NCI-H2081 treated with DMSO at 0.1 percent for 48 hours (cell line): ENCODE measurements at places on chromosomes 1 and 21.

DNA sequence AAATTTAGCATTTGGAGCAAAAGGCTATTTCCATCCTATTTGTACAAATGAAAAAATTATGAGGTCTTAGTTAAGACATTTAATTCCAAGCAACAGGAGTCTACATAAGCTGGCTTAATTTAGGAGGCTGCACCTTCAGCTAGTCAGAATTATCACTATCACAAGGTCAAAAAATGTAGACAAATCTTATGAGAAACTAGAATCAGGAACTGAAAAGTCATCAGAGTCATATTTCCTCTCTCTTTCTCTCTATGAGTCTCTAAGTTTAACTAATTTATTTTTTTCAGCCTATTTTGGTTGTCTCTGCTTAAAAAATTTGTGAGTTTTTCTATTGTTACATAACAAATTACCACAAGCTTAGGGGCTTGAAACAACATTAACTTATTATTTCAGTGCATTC, 807.1 kb upstream of the PRMT6 start:
- DNase-seq = no peak

DNA sequence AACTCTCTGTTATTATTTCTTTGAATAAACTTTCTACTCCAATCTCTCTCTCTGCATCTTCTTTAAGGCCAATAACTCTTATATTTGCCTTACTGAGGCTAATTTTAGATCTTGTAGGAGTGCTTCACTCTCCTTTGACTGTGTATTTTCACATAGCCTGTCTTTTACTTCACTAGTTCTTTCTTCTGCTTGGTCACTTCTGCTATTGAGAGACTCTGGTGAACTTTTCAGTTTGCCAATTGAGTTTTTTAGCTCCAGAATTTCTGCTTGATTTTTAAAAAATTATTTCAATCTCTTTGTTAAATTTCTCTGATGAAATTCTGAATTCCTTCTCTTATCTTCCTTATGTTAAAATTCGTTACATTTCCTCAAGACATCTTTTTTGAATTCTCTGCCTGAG, 18.2 kb downstream of the GPR88 start:
- DNase-seq = no peak

- DNase-seq = no peak
These were observed 3.6 kb upstream of the VSIG8 start for GRCh38 chr1:159866066-159866465.

- DNase-seq = no peak
These were observed 167.5 kb downstream of the CLIC6 start for GRCh38 chr21:34836103-34836932.

- no peak for DNase-seq
These were observed 8.0 kb downstream of the TMPRSS2 start for GRCh38 chr21:41499920-41500319.

GRCh38 chr1:207455183-207455754, 1.1 kb downstream of the CR2 start:
- DNase-seq = no peak

DNA sequence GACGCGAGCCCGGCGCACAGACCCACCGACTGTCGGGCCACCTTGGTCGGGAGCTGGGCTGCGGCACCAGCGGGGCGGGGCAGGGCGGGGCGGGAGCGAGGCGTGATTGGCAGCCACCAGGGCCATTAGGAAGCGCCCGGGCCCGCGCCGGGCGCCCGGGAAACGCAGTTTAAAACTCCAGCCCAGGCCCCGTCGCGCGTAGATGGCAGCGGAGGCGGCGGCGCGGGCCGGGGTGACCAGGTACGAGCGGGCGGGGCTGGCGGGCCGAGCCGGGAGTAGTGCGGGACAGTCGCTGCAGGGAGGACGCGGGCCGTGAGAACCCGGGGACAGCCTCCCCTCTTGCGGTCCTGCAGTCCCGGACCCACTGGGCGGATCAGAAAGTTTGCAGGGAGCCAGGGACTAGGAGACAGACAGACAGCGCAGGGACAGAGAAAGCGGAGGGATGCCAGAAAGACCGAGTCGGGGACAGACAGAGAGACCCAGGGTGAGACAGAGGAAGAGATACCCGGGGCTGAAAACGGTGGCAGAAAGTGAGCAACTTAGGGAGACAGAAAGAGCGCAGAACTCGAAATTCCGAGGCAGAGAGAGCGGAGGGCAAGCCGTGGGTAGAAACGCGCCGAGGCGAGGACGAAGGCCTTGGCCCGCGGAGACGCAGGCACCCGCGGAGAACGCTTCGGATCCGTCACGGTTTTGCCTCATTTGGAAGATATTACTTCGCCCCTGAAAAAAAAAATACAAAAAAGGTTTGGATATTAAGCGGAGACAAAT, at the start of gene DMBX1:
TSS of gene DMBX1 (plus strand) at position 199 of the 768 bp plus-strand sequence. CDS start 17,175 bp downstream, outside the sequence.
- DNase-seq = no peak

GRCh38 chr1:21818656-21819055, 6.6 kb downstream of the LDLRAD2 start:
- DNase-seq = no peak

GRCh38 chr1:24927988-24928688, 1.9 kb downstream of the RUNX3 start:
- no peak for DNase-seq

DNA sequence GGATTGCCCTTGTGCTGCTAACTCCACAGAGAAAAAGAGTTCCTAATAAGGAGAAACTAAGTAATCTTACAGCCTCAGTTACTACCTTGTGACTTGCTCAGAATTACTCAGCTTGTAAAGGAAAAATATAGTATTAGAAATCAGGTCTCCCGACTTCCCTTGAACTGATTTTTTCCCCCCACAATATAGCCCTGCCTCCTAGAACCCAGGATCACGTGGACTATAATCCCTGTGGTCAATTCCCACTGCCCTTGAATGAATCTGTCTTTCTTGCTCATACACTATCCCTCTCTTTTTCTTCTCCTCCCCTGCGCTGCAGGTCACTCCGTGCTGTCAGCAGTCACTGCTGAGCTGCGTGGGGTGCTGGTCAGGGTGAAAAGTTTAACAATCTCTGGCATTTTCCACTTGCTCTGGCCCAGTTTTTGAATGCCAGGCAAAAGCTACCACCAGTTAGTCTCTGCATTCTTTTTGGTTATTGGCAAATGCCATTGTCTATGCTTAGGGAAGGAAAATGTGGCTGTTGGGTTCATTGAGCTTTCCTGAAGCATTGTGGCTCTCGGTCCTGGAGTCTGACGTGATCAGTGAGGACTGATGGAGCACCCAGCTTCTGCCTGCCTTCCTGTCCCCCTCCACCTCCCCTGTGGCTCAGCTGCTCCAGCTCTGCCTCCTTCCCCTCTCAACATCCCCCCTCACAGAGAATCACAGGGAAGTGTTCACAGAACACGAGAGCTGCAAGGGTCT, 1.9 kb upstream of the MYOC start:
- no peak for DNase-seq
